ENCODE measurements at places on chromosomes 2 and 18.
A peak's percentile ranks its signal among the peaks of the same experiment; 100 is the strongest.

DNA sequence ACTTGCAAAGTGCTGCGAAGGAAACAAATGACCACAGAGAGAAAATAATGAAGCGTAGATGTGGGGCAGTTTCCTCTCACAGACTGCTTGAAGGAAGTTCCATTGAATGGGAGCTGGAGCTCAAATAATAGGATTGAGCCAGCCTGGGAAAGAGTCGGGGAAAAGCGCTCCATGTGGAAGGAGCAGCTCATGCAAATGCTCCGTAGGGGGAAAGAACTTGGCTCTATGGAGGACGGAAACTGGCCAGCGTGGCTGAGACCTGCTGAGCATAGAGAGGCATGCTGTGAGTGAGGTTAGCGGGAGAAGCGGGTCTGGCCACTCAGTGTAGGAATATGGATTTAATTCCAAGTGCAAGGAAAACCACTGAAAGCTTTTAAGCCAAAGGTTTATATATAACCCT is 28.6 kb upstream of the VIT start:
- no peak for DNase-seq

DNA sequence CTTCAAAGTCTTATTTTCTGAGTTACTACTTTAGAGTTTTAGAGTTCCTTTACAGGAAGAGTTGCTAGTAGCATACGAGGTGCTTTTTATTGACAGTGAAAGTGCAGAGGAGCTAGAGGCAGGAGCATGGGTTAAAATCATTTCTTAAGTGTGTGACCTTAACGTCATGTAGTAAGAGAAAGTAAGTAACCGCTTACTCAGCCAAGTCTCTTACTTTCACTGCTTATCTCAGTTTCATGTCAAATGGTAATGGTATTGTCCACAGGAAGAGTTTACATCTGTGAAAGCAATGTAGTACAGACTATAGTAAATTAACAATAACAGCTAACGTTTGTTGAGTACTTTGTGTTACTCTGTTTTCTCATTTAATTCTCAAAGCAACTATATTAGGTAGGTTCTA is 12.6 kb downstream of the NDUFAF7 start:
- no peak for DNase-seq

DNA sequence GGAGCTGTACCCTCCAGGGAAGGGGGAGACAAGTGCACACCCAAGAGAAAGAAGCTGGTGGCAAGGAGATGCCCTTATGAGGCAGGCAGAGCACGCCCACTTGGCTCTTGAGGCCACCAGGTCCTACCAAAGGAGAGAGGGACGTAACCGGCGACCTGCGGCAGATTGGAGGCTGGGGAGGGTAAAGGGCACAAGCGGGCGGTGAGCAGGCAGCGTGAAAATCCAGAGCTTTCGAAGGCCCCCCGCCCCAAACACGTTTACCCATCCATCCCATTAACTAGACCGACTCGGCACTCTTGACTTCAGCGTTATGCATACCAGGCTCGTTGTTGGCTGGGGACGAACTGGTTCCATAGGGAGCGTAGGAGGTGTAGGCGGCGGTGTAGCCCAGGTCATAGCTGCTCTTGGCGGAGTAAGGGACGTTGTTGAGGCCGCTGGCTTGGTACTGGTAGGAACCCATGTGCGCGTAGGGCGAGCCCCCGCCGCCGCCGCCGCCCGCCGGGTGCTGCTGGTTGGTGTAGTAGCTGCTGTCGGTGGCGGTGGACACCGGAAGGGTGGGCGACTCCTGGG is 794 bp downstream of the DLX2 start:
- DNase-seq, result no peak

- no peak for DNase-seq
Observed at GRCh38 chr2:141508806-141509595, 621.8 kb downstream of the LRP1B start.

DNA sequence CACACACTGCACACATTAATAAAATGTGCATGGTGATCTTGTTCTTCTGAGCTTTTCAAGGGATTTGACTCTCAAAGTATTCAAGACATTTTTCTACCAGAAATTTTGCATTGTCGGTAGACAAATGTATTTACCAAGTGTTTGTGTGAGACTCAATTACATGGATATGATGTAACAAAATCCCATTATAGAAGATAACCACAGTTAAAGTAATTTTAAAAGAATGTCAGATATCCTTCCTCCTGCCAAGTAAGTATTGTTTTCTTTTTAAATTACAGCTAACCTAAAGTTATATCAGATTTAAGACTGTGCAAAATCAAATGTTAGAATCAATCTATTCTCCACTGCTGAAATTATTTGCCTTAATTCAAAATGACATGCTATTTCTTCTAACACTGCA is 1344.5 kb upstream of the CHAC2 start:
- DNase-seq, result no peak

DNA sequence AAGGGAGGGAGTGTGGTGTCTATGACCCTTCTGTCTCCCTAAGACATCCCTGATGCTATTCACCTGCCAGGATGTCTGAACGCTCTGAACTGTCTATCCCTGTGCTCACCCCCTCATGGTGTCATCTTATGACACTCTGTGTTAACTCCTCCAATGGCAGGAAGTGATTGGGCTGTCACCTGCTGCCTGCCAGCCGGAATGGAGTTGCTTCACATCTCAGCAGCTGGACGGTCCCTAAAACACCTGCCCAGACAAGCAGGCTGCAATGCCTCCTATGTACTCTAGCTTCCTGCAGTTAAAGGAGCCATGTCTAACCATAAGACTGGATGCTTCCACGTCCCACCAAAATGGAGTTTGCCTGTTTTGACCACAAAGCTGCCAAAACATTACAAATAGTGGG is 99.9 kb downstream of the CPO start:
- peak; percentile 64 for DNase-seq

- no peak for DNase-seq
Observed at GRCh38 chr2:226772389-226773179, 27.0 kb downstream of the IRS1 start.

- no peak for DNase-seq
Observed at GRCh38 chr18:24982831-24983230, 369.1 kb downstream of the ZNF521 start.

- no peak for DNase-seq
Observed at GRCh38 chr18:25759111-25759510, 331.3 kb downstream of the SS18 start.

GRCh38 chr2:26952374-26952773 is 18.1 kb upstream of the MAPRE3 start:
- no peak for DNase-seq

- peak; percentile 61 for DNase-seq
Observed at GRCh38 chr18:37563931-37564392, 1.6 kb downstream of the CELF4 start.

GRCh38 chr2:129806990-129807389 is 172.5 kb upstream of the RAB6C start:
- no peak for DNase-seq

- DNase-seq, result no peak
Observed at GRCh38 chr18:211582-211981, 53.2 kb downstream of the USP14 start.

GRCh38 chr2:62783679-62784078 is 78.2 kb downstream of the EHBP1 start:
- no peak for DNase-seq

DNA sequence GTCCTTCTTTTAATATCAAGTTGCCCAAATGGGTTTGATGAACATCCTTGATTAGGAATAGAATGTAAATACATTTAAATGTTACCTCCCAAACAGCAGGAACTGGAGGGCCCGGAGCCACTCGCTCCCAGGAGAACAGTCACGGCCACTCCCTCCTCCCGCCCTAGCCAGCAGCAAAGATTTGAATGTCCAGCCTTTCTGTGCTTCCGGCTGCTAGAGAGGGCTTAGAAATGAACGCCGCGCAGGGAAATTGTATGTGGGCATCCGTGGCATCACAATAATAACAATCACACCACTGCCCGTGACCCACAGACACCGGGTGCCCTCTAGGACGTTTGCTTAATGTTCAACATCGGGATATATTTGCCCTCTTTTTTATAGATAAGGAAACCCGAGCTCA is 164.9 kb upstream of the SALL3 start:
- DNase-seq, result peak; percentile 58

GRCh38 chr2:150630587-150631235 is 143.2 kb upstream of the RND3 start:
- DNase-seq, result no peak
